Endodermal cell (in vitro differentiated cells): ENCODE measurements at places on chromosomes 4 and X.

GRCh38 chr4:125355791-125356190 lies 41.0 kb downstream of the FAT4 start:
- no peak for DNase-seq

- DNase-seq = peak; percentile 20
Observed at GRCh38 chr4:173264684-173265185, 69.4 kb downstream of the HMGB2 start.

DNA sequence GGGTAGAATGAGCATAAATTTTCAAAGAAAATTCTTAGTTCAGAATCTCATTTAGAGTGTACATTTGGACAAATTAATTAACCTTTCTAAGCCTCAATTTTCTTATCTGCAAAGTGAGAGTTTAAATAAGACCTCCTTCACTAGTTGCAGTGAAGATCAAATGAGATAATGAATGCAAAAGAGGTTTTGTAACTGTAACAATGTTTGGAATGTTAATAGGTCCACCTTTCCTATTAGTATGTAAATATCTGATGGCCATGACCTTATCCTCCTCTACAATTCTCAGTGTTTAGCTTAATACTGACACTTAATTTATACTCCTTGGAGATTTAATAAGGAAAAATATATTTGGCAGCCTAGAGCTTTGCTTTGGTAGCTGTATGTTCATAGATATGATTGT lies 138.8 kb downstream of the GABRG1 start:
- DNase-seq = no peak

DNA sequence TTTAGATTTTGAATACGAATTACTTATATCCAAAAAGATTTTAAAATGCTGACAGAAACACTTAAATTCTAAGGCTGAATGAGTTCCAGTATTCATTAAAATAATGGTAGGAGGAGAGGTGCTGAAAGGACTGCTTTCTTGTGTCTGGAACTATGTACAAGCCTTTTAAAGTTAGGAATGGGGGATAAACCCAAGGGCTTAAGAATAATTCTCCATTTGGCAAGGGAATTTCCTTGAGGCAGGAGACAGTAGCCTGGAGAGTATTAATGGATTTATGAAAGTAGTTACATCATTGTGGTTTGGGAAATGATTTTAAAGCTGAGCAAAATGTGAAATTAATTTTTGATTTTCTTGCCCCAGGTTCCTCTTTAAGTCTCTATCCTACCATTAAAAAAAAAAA lies 266.5 kb upstream of the KCNIP4 start:
- no peak for DNase-seq

DNA sequence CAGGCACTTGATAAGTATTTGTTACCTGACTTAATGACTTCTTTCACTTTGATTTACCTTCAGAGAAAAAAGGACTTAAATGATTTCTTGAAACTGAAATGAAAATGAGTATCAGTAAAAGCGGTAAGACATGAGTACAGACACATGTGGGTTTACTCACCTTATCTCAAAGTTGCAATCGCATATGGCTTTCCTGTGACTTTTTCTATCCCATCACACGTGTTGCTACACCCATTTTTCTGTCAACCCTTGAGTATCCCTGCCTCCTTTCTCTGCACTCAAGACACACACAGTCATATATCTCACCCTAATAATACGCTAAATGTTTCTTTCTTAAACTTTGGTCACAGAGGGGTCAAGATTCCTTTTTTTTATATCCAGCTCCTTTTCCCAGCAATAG lies 11.0 kb upstream of the ARHGEF38 start:
- DNase-seq = no peak

GRCh38 chrX:75369721-75370120 lies 95.8 kb downstream of the UPRT start:
- DNase-seq = no peak

DNA sequence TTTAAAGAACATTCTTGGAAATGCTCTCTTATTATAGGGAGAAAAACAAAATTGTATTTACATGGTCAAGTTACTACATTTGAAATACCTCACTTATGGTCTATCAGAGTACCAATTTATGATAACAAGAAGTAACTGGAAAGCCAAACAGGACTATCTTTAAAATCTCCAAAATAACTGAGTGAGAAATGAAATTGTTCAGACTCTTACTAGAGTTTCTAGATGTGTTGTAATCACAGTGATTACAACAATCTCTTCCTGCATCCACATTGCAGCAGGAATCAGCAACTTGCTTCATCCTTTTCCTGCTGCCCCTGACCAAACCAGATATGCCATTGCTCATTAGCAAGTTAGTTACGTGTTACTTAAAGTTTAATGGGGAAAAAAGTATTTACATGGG lies 245.2 kb upstream of the SMIM31 start:
- no peak for DNase-seq

DNA sequence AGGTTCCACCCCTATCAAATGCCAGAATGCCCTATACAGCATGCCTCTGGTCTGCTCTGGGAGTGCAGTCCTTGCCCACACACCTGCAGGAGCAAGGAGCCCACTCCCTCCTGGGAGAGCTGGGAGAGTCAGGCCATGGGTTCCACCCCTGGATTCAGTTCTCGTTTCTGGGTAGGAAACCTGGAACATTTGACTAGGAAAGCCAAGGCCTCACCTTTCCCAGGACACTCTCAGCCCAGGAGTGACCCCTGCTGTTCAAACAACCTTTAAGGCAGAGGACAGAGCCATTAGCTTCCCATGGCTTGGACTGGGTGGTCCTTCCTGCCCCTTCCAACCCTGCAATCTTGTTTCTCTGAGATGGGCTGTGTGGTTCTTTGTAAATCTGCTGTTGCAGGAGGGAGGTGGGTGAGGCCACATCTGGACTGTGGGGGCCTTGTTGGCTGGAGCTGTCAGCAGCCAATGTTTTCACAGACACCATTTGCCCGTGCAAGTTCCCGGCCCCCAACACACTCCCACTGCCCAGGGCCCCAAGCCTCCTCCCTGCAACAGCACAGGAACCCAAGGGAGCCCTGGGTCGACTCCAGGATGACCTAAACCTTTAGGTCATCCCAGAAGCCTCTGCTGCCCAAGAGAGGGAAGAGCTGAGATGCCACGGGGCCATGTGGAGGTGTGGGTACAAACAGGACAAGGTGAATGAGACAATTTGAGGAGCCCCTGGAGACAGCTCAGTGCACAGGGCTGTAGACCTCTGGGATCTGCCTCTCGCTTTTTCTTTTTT lies 104.4 kb downstream of the PJA1 start:
- peak; percentile 81 for DNase-seq

- DNase-seq = no peak
Observed at GRCh38 chr4:105306158-105306781, 159.6 kb downstream of the TET2 start.
